ENCODE measurements at places on chromosomes 6 and 20.

DNA sequence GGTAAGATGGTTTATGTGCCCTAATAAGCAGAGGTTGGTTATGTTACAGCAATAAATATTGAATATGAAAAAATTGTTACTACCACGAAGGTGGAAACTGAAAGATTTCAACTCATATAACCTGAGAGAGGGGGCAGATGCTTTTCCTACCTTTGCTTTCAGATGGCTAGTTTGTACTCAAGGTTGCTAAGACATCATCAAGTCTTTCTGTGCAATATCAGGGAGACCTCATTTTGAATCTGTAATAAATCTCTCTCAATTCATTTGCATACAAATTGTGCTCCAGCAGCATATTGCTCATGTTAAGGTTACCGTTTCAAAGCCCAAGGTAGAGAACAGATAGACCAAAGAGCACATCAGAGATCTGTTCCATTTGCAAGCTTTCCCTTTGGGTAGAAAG, 220.4 kb downstream of the KHDC1L start:
- no peak for DNase-seq

- DNase-seq: no peak
Measured at GRCh38 chr6:6652932-6653331, 64.4 kb downstream of the LY86 start.

- DNase-seq: no peak
Measured at GRCh38 chr6:99543968-99544367, 24.5 kb downstream of the CCNC start.

DNA sequence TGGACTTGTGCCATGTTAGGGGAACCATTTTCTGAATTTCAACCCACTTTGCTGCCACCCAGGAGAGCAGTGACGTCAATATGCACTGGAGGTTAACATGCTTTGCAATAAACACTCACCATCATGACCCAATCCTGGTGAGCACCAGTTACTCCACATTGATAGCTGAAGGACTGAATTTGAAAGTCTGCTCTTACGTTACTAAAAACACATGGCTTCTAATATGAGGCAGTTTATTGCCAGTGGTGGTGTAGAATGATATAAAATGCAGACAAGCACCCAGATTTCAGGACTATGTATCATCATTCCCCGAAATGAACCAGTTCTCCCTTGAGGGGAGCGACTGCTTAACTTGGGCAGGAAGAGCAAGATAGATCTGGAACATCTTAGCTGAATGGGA, 23.8 kb downstream of the RFPL4B start:
- DNase-seq: no peak

DNA sequence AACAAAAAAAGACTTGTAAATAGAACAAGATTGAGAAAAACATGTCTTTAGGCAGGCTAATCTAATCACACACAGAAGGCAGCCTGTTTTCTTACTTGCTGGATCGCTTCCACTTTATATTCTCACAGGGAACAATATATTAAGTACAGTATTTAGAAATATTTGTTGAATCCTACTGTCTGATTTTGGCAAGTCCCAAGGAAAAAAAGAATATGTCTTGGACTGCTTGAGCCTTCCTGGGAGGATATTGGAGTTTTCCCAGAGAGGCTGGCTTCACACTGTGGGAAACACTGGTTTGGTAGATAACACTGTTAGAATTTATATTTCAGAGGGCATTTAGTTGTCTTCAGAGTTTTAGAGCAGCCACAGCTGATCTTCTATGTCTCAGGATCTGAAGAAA, 229.7 kb downstream of the PRL start:
- DNase-seq: no peak

DNA sequence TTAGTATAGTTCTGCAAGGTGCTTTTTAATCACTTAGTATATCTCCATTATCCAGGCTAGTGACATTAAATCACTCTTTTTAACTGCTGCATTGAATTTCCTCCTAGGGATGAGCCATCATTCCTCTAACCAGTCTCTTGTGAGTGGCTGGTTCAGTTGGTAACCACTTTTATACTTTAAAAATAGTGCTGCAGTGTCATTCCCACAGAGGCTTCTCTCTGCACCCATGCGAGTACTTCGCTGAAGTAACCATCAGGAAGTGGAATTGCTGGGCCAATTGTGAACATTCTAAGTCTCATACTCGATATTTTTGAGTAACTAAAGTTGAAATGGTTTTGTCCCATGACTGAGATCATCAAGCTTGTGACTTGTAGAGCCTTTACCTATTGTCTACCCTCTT, 2.1 kb downstream of the BTN3A2 start:
- no peak for DNase-seq

DNA sequence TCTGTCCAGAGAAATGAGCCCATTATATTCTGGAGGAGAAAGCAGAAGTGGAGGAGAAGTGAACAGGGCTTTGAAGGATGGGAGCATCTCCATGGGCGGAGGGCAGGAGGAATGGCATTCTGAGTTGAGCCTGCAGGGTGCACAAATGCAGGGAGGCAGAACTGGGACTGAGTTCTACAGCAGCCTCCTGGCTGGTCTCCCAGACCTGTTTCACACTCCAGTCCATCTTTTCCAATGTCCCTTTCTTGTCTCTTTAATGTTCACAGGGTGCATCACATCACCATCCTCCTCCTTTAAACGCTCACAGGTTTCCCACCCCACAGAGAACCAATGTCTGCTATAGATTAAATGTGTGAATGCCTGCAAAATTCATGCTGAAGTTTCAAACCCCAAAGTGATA, 302.9 kb downstream of the PTPRT start:
- no peak for DNase-seq

DNA sequence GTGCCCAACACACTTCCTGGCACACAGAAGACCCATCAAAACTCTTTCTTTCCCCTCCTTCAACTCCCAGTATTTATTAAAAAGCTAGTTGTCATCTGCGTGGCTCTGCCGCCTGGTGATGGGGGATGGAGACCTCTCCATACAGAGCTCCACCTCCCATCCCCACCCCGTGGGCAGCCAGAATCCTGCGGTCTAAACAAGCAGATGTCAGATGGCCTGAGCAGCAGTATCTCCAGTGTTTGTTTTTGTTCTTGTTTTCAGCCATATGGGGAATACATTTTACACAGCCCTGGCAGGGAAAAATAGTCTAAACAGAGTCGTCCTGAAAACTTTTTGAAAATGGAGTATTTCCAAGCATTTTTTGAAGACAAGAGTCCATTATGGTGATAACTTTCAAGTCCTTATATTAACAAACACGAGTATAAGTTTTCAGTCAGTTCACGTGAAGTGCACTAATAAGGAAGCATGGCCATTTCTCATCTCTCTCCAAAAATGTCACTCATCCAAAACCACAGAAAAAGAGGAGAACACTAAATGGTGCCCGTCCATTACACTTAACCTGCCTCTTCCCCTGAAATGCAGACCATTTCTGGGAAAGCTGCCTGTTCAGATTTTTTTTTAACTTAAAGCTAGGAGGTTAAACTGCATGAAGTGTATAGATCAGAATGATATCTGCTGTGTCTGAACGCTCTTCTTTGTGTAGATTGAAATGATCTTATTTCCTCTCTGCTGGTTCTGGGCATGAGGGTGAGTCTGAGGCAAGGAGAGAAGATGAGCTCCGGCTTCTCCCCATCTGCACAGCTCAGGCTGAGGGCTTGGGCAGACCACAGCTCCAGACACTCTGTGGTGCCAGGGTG, 91.0 kb downstream of the TCP11 start:
- no peak for DNase-seq

DNA sequence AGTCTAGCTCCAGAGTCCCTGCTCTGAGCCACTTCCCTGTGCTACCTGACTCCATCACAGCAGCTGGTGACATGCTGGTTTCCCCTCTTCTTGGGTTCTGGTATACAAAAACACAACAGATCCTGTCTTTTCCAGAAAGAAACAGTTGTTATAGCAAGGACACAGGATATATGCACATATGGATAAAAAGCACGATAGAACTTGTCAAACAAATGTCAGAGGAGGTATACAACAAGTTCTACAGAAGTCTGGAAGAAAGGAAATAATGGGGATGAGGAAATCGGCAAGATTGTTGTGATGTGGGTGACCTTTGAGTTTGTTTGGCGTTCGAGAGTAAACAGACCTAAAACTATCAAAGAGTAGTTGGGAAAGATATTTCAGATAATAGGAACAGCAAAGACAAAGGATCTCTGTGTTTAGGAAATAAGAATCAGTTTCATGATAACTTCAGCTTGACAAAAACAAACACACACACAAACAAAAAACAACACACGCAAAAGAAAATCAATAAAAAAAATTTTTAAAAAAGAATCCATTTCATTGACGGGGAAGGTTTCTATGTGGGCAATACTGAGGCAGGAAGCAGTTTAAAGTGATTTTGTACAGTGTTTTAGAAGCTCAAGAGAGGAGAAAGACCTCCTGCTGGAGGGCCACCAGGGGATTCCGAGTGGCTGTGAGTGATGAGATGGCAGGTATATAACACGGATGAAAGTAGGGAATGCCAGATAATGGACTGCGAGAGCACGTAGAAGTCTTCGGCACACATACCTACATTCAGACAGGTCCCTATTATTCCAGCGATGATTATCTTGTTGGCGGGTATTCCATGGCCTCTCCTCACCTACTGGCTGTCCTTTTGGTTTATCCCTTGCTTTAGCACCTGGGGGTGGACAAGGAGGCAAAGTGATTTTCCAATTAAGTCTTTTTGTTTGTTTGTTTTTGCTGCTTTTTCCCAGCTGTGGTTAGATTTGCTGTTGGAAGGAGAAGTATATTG, 174.9 kb downstream of the HS3ST5 start:
- DNase-seq: no peak

- no peak for DNase-seq
Measured at GRCh38 chr6:74458536-74458935, 747.3 kb downstream of the COL12A1 start.

DNA sequence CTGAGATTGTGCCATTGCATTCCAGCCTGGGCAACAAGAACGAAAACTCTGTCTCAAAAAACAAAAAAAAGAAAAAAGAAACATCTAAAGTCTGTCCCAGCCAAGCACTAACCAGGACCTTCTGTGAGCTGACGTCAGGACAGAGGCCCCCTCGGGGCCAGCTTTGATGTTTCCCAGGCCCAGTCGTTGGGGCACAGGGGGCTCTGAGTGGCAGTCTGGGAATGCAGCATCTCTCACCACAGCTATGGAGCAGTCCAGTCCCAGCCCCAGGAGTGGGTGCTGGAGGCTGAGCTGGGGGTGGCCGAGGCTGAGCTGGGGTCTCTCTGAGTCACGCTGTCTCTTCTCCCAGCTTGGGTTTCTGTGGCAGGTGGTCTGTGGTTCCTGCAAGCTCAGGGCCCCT, 46.0 kb upstream of the SRF start:
- no peak for DNase-seq

DNA sequence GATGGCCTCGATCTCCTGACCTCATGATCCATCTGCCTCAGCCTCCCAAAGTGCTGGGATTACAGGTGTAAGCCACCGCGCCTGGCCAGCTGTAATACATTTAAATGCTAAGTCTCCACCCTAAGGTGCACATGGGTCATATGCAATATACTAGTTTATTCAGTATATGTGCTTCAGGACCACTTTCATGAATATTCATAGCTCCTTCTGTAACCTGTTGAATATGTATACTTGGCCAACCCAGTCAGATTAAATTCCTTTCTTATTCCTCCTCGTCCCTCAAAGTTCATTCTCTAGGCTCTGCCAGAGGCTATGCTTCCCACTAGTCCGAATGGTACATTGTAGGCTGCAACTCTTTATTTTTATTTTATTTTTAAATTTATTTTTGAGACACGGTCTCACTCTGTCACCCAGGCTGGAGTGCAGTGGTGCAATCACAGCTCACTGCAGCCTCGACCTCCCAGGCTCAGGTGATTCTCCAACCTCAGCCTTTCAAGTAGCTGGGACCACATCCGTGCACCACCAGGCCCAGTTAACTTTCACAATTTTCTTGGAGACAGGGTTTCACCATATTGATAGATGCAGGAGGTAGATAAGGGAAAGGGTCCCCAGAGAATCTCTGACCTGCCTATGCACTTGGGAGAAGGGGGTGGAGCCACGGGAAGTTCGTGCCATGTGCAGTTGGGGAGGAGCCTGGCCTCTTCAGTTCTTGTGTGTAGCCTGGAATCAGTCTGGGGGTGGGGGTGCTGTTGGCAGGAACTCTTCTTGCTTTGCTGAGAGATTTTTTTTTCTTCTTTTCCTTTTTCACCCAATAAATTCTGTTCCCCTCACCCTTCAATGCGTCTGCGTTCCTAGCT, 41.3 kb upstream of the DDR1 start:
- no peak for DNase-seq

DNA sequence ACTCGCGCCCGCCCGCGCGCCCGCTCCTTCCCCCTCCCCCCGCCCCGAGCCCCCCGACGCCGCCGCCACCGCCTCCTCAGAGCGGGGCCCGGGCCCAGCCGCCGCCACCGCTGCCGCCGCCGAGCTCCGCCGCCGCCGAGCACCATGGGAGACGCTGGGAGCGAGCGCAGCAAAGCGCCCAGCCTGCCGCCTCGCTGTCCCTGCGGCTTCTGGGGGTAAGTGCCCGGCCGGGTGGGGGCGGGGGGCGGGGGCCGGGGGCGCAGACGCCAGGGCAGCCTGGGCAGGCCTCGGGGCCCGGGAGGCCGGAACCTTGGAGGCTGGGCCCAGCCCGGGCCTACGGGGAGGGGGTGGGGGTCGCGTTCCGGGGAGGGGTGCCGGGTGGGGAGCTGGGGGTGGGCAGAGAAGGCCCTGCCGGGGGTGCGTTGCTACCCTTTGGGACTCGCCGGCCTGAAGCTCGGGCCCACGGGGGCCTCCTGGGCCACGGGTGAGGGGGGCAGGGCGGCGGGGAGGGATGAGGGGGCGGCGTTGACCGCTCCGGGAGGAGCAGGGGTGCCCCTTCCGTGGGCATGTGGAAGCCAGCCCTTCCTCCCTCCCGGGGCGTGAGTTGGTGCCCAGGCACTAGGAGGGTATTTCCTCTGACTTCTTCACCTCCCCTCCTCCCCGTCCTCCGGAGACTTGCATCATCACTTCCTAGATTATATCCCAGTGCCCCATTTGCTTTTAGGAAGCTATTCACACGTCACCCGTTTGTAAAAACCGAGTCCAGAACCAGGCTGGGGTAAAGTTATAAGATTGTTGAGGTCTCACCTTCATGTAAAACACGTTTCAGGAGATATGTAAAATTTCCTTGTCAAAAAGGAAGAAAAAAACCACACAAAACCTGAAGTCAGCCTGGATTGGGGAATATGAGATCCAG, 533 bp downstream of the ZFAND3 start:
- peak; percentile 26 for DNase-seq

DNA sequence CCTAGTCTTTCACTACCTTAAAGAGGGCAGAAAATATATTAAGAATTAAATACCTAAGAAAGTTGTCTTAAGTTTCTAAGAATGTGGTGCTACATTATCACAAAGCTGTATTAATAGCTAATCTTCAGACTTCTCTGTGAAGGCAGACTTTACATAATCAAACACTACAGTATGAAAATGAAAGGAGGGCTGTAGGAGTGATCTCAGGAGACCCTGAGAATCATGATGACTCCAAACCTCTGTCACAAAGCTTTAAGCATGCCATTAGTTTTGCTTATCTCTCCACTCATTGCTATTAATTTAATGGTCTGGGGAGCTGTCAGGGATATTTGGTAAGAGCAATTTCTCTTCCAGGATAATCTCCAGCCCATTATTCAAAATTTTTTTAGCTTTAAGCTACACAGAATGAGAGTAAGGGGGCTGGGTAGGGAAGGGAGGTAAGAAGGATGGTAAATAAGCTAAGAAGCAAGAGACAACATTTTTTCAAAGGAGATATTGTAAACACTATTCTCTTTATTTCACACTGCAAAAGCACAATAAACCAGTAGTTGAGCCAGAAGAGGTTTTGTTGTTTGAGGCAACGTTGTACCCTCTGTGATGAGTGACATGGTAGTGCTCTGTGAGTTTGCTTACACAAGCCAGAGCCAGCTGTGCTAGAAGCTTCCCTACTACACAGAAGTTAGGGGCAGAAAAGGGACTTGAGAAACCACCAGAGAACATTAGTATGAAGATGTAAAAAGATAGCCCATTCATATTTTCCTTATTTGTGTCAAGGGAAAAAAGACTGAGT, 258.8 kb downstream of the GMDS start:
- DNase-seq: no peak

- DNase-seq: no peak
Measured at GRCh38 chr6:131688286-131688685, 12.9 kb downstream of the OR2A4 start.
